ENCODE measurements at places on chromosomes 1 and 21.

GRCh38 chr1:22814176-22815042, 103.8 kb downstream of the EPHB2 start:
- no peak for DNase-seq

DNA sequence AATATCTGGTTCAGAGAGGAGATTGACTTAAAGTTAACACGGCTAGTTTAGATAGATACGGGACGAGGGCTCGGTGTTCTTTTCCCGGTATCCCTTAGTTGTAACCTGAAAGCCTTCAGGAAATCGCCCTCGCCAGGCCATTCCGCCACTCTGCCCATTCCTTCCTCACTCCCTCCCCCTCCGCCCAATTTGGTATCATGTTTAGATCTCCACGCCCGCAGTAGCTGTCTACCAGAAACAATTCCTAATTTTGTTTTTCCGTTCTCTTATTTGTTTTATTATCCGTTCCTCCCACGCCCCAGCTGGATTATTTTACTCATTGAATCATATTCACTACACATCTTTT, 685 bp upstream of the VAMP4 start:
- no peak for DNase-seq

DNA sequence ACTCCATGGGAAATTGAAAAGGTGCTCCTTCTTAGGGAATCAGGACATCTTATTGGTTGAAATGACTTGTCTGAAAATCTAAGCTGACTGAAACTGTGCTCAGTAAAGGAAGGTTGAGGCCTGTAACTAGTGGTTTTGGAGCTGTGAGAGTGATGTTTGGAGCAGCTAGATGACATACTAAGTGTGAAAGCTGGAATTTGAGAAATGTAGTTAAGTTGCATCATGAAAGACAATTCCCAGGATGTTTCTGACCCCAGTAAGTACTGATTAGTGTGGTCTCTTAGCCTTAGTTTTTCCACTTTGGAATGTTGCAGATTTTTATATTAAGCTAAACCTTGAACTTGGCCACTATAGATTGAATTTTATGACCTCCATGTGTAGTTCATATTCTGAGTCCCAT, 154.9 kb downstream of the PAPPA2 start:
- no peak for DNase-seq

DNA sequence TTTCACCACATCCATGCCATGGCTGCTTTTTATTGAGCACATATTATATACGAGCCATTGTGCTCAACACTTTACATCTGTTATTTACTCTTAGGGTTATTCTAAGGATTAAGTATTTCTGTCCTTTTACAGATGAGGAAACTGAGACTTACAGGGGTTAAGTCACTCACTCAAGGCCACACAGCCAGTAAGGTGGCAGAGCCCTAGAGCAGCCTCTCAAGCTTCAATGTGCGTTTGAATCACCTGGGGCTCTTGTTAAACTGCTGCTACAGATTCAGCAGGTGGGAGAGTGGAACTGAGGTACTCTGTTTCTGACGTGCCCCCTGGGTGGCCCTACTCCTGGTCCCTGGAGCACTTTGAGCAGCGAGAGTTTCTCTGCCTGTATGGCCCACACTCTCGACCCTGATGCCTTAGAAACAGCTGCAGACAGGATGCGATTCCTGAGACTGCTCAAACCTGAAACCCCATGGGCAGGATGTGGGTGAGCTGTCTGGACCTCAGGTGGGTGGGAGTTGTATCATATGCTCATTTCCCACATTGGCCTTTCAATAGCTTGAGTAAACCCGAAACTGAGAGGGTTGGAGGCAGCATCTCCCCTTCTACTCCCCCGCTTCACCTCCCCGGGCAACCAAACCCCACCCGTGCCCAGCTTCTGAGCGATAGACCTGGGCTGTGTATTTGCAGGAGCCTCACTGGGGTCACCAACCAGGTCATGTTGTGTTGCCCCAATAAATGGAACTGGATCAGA, 59.3 kb downstream of the MAN1C1 start:
- DNase-seq: no peak

DNA sequence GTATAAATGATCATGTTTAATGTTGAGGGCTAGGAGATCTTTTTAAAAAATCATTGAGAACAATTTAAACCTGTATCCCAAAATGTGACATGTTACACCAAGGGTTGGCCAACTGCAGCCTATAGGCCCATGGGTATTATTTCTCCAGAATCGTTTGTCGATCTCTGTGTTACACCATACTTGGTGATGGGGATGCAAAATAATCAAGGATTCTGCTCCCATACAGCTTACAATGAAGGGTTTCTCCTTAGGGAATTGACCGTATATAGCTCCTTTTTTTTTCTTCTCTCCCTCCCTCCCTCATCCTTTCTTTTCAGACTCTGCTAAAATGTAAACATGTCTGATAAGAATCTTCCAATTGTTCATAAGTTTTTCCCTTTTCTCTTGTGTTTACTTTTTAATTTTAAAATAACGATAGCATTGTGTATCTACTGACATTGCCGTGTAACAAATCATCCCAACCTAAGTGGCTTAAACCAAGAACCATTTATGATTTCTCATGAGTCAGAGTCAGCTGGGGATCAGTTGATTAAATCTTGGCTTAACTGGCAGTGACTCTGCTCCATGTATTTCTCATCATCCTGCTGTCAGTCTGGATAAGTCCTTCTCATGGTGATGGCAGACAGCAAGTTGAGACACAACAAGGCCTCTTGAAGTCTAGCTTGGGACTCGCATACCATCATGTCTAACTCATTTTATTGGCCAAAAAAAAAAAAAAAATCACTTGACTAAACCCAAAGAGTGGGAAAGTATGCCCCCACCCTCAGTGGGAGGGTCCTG, 48.0 kb downstream of the MARK1 start:
- no peak for DNase-seq

GRCh38 chr1:186418503-186418902, 42.4 kb downstream of the PDC start:
- DNase-seq: peak; percentile 21

- no peak for DNase-seq
Measured at GRCh38 chr1:115211071-115211745, 121.9 kb upstream of the TSPAN2 start.

DNA sequence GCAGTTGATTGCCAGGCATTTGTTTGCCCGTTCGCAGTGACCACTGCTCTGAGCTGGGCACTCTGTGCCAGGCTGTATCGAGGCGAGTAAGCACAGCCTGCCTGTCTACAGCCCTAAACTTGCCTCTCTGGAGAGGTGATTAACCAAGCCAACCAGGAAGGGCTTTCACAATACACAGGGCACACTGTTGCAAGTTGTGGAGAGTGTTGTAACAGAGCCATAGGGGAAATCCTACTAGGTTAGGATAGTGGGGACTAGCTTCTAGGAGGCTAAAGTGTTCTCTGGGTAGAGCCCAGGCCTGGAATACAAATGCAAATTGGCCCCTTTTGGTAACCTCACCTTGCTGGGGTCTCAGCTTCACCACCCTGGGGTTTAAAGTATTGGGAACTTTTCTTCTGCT, 23.8 kb downstream of the PRDM2 start:
- no peak for DNase-seq

DNA sequence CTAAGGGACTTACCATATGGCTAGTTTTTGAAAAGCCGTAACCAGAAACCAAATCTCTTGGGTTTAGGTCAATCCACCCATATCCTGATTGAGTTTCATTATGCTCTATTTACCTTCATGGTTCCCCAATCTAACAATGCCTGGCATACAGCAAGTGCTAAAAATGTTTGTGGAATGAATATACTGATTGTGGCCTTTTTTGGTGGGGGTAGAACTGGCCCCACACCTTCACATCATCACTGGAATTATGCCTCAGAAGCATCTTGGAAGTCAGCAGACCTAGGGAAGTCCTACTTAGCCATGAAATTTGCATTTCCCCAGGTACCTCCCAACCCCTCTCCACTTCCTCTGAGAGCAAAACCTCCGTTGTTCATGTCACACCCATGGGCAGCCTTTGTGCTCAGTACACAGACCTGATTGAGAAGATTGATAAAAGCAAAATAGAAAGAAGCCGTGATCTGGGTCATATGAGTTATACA, 17.8 kb upstream of the SLAMF1 start:
- DNase-seq: no peak

- DNase-seq: no peak
Measured at GRCh38 chr1:244901400-244902015, 37.2 kb upstream of the HNRNPU start.

DNA sequence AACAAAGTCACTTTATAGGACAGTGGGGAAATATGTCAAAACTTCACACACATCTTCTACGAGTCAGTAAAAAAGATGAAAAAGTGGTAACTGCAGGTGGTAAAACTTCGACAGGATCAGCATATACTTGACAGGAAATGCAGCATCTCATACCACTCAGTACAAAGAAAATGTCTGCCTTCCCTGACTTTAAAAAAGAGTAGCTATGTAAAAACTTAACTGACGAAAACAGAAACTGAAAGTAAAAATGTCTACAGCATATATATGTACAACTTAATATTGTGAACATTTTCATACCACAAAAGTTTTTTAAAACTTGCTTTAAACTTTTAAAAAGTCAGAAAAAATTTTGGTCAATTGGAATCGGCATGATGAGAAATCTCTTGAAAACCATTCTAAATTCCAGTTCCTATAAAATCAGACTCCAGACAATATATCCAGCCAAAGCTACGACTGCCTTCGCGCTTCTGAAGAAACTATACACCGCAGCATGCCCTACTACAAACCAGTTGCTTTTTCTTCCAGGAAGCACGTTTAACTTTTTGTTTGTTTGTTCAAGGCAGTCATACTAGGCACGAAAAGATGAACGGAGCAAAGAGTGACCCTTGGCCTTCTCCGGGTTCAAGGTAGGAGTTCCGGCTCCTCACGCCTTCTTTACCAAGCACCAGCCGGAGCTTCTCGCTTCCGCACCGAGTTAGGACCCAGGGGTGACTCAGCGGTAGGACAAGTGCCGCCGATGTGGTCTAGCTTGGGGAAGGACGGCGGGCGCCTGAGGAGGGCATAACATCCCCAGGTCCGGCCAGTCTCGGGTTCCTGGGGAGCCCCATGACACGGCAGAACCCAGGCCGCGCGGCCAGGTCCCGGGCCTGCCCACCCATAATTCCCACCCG, 612 bp downstream of the PSMA5 start:
- DNase-seq: no peak

GRCh38 chr1:33616780-33617179, 144.3 kb downstream of the ZSCAN20 start:
- DNase-seq: no peak

DNA sequence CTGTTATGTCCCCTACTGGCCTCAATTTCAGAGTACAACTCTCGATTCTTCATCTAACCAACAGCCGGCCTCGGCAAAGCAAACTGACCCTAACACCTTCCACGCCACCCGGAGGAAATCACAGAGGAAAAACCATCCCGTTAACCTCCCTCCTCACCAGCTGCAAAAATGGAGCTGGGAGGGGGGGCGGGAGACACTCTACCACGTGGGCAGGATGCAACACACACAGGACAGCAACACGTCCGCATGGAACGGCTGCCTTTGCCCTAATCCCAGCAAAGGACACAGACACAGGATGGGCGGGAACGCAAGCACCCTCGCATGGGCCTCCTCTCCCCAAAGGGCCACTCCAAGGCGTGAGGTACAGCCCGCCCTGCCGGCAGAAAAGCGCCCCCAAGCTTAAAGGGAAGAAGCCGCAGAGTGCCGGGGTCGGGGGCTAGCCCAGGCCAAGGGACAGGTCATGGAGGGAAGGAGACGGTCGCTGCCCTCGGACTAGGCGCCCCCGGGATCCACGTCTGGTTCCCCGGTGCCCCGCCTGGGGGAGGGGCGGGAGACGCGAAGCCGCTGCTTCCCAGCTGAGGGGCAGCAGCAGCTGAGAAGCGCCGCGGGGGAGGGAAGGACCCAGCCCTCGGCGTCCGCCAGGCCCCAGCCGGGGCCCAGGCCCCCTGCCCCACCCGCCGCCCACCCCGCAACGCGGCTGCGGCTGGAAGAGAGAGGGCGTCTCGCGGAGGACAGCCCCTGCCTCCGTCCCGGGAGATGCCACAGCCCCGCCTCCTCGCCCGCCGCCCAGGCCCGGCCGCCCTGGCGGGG, 590 bp downstream of the FOXJ3 start:
- DNase-seq: no peak

GRCh38 chr1:58572690-58573089, 4.4 kb downstream of the TACSTD2 start:
- no peak for DNase-seq

DNA sequence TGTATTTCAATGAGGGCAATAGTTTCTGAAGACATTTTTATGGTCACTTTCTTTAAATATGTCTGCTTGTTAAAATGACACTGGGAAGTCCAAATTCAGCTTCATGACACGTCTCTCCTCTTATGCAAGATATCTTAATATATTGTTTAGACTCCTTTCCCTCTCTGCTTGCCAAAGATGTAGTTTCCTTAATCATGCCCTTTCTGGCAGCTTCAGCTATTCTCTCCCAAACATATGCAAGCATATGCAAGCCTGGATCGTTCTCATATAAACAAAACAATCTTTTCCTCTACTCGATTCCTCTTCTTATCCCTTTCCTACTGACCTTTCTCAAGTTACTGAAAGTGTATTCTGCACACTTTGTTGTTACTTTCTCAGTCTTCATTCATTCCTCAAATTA, 372.2 kb downstream of the PTBP2 start:
- DNase-seq: peak; percentile 61

All from AG04450 (cell line).